ENCODE measurements at places on chromosomes 2 and 18.

- DNase-seq = no peak
Measured at GRCh38 chr2:6896930-6897759, 19.6 kb downstream of the RSAD2 start.

GRCh38 chr2:105143467-105144151 lies 97.9 kb upstream of the GPR45 start:
- no peak for DNase-seq

DNA sequence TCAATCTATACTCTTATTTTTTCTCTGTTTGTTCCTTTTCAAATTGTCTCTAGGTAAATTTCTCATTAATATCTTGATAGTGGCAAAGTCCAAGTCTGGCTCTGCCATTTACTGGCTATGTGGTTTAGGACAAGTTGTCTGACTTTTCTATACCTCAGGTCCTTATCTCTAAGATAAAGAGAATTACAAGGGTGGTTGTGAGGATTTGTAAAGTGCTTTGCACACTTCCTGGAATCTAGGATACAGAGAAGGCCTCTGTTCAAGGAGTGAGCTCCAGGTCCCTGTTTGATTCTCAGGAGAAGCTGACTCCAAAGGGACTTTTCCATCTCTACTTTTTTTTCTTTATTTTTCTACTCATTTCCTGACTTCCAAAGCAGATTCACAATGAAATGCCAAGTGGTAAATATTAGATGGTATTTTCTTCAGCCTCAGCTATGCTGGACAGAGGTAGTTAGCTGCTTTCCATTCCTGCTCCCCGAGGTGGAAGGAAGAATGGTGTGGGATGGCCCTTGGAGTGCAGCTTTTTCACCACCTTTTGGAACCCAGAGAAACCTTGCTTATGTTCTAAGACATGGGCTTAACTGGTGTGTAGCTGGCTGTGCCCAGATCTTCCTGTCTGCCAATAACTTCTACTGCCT lies 90.5 kb downstream of the GALNT1 start:
- DNase-seq = no peak

GRCh38 chr18:2968606-2969005 lies 44.3 kb downstream of the LPIN2 start:
- no peak for DNase-seq

- DNase-seq = no peak
Measured at GRCh38 chr2:60954139-60954538, 63.4 kb upstream of the PEX13 start.

DNA sequence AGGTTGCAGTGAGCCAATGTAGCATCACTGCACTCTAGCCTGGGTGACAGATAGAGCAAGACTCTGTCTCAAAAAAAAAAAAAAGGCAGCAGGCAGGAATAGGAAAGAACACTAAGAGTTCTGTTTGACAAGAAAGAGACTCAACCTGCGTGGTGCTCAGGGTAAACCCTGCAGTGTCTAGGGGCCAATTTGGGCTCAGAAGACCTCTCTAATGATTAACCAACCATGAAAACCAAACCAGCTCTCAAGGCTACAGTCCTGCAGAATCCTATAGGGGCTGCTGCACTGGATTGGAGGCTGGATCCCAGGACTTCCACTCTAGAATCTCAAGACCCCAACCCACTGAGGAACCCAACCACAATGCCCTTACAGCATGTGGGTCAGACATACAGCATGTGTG lies 2.4 kb downstream of the TRABD2A start:
- no peak for DNase-seq

- no peak for DNase-seq
Measured at GRCh38 chr18:52140986-52141385, 199.0 kb upstream of the DCC start.

- DNase-seq = no peak
Measured at GRCh38 chr2:112684415-112684775, 36.4 kb upstream of the NT5DC4 start.

DNA sequence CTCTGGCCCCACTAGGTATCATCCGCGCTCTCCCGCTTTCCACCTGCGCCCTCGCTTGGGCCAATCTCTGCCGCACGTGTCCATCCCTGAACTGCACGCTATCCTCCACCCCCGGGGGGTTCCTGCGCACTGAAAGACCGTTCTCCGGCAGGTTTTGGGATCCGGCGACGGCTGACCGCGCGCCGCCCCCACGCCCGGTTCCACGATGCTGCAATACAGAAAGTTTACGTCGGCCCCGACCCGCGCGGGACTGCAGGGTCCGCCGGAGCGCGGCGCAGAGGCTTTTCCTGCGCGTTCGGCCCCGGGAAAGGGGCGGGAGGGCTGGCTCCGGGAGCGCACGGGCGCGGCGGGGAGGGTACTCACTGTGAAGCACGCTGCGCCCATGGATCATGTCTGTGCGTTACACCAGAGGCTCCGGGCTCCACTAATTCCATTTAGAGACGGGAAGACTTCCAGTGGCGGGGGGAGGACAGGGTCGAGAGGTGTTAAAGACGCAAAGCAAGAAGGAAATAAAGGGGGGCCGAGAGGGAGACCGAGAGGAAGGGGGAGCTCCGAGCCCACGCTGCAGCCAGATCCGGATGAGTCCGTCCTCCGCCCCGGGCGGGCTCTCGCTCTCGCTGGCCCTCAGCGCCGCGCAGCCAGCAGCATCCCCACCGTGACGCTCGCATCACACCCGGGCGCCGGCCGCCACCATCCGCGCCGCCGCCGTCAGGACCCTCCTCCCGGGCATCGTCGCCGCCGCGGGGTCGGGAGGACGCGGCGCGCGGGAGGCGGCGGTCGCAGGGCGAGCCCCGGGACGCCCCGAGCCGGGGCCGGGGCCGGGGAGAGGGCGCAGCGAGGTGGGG lies 664 bp downstream of the NETO1 start:
- no peak for DNase-seq

DNA sequence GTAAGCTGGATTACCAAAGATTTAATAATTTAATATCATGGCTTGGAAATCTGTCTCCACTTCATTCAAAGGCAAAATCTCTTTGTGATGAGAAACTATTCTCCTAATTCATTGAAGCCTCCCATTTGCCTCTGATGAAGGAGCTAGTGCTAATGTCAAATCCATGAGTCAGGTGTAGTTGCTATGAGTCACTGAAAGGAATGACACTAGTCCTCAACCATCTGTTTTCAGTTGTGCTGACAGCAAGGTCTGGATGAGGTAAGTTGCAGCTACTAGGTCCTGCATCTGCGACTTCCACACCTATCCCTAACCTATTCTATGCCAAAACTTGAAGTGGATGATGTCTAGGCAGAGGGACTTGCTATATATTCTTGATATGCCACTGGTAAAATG lies 324.0 kb upstream of the UBE2E3 start:
- DNase-seq = no peak

- no peak for DNase-seq
Measured at GRCh38 chr18:77069931-77070330, 62.7 kb downstream of the MBP start.
